ENCODE measurements at places on chromosomes 12 and 14. TPM values are rescaled to one million over a fixed set of nuclear protein-coding genes. Genes with fewer than 3 reads are reported as not detected.

- DNase-seq: no peak
Observed at GRCh38 chr12:19239616-19240234, 110.2 kb downstream of the PLEKHA5 start.

BRMS1L gene
- 3.6 TPM for total RNA-seq

DNA sequence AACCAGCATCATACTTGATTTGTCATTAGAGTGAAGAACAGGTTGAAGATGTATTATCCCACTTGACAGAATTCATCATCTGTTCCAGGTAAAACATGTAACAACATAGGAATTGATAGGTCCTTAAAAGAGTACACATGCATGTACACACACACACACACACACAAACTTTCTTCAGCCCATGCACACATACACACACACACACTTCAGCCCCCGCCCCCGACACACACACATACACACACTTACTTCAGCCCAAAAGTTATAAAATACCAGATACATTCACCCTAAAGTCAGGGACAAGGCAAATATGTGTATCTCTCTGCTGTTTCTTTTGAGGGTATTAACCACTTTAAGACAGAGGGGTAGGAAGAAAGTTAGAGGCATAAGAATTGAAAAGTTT, 15.4 kb downstream of the CAND1 start:
- DNase-seq: no peak

AICDA gene
- total RNA-seq: not detected

DNA sequence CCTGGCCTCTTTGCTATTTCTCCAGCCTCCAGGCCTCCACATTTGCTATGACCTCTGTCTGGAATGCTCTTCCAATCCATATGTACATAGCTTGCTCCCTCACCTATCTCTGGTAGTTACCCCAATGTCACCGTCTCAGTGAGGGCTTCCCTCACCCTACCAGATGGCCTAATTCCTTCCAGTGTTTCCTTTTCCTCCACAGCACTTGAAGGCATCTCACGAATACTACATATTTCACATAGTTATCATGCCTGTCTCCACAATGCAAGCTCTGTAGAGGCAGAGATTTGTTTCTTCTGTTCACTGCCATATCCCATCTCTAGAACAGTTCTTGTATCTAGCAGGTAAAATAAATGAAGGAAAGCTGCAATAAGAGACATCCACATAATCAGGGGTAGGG, 21.3 kb upstream of the HSP90B1 start:
- DNase-seq: peak; percentile 43

- DNase-seq: no peak
Observed at GRCh38 chr12:15782667-15783066, 6.5 kb downstream of the EPS8 start.

GRCh38 chr12:49108958-49109404, 1.7 kb downstream of the LMBR1L start:
- peak; percentile 42 for DNase-seq

- no peak for DNase-seq
Observed at GRCh38 chr14:75835737-75836136, 146.1 kb downstream of the TGFB3 start.

- DNase-seq: peak; percentile 79
Observed at GRCh38 chr14:100295376-100296105, 10.7 kb downstream of the SLC25A29 start.

DNA sequence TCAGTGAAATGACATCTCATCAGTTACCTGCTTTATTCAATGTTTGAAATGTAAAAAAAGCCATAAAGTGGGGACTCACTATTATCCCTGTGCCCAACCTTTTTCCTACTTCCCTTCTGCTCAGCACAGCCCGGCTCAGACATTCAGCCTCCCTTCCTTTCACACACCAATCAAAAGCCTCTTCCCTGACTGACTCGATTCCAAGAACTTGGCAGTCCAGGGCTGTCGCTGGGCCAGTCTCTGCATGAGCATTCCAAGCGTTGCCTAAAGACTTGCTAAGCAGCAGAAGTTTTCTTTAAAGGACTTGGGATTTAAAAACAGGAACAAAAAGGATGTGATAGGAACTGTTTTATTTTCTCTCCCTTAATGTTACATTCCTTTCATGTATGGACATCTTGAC, 22.7 kb downstream of the ITPR2 start:
- peak; percentile 91 for DNase-seq

DNA sequence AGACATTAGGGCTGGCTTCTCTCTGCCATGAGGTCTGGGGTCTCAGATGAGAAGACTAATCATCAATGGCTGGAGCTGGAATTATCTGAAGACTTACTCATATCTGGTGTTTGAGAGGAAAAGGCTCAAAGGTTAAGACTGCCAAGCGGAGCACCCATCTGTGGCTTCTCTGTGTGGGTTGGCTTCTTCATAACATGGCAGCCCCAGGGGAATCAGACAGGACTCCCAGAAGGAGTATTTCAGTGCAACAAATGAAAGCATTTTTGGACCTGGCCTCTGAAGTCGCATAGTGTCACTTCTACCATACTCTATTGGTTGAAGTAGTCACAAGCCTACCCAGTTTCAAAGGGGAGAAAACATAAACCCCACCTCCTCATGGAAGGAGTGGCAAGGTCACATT, 171.8 kb upstream of the KRR1 start:
- no peak for DNase-seq

- no peak for DNase-seq
Observed at GRCh38 chr14:52360831-52361230, 46.7 kb downstream of the PTGER2 start.

LARP4 gene
- 37.6 TPM for total RNA-seq

RPAP3 gene
- total RNA-seq: 15.6 TPM

- no peak for DNase-seq
Observed at GRCh38 chr14:31787377-31787776, 226.2 kb downstream of the NUBPL start.

DNA sequence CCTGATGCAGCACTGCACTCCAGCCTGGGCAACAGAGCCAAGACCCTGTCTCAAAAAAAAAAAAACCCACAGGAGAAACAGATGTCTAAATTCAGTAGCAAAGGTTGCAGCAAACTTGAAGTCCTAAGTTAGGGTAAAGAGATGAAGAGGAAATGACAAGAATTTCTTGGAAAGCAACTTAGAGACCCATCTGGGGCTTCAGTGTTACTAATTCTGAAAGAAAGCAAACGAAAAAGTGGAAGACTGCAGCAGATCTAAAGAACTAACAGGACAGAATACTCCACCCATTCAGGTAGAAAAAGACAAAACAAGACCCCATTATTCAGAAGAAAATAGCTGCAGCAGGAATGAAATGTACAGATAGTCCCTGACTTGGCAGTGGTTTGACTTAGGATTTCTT, 31.9 kb downstream of the RESF1 start:
- peak; percentile 10 for DNase-seq

ZC2HC1C gene
- total RNA-seq: 1.1 TPM

FAM186B gene
- total RNA-seq: 0.72 TPM

- DNase-seq: no peak
Observed at GRCh38 chr12:11584221-11584855, 65.1 kb upstream of the ETV6 start.

NOXRED1 gene
- 0.36 TPM for total RNA-seq

GRCh38 chr14:51879170-51879569, 18.8 kb downstream of the GNG2 start:
- DNase-seq: no peak

GRCh38 chr12:95951515-95951914, 8.4 kb downstream of the AMDHD1 start:
- DNase-seq: no peak

DNA sequence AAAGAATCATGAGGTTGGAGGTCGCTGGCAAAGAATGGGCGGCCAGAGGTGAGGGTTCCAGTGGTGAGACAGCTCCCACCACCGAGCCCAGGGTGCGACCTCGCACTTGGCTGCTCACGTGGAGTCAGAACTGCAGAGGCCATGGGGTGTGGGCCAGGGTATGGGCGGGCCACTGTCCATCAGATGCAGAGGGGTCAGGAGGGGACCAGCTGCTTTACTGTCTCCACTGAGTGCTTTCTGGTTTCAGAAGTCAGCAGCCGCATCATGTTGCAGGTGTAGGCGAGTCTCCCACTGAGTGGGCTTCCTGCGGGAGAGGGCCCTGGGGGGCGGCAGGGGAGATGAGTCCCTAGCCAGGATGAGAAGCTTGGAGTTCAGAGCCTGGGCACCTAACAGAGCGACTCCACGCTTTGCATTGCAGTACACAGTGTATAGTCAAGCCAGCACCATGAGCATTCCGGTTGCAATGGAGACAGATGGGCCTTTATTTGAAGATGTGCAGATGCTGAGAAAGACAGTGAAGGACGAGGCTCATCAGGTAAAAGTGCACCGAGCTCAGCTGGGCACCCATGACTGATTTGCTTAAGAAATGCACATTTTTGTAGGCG, 46.9 kb upstream of the DYNC1H1 start:
- peak; percentile 87 for DNase-seq

GRCh38 chr12:69066492-69067373, 133.8 kb upstream of the CPM start:
- no peak for DNase-seq

GRCh38 chr12:63206494-63206893, 55.5 kb upstream of the AVPR1A start:
- no peak for DNase-seq

OS9 gene
- 211 TPM for total RNA-seq

DNA sequence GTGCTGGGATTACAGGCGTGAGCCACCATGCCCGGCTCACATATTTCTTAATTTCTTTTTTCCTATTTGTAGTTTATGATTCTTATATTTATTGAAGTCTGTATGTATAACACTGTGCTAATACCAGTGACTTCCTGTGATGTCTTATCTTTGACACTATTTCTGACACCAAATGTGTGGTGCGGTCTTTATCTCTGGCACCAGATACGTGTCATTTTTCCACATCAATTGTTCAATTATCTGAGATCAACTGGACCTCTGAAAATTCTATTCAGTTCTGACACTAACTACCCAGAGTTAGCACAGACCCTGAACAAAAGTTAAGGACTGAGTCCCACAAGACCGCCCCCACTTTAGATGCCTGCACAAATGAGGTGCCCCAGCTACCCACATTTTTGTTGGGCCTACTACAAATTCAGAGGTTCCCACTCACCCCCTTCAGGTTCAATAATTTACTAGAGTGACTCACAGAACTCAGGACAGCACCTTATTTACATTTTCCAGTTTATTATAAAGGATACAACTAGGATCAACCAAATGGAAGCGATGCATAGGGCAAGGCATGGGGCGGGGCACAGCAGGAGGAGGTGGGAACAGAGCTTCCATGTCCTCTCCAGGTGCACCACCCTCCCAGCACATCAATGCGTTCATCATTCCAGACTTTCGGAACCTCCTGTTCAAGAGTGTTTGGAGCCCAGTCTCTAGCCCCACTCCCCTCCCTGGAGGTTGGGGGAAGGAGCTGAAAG, 11.6 kb upstream of the SRSF9 start:
- DNase-seq: no peak

DNA sequence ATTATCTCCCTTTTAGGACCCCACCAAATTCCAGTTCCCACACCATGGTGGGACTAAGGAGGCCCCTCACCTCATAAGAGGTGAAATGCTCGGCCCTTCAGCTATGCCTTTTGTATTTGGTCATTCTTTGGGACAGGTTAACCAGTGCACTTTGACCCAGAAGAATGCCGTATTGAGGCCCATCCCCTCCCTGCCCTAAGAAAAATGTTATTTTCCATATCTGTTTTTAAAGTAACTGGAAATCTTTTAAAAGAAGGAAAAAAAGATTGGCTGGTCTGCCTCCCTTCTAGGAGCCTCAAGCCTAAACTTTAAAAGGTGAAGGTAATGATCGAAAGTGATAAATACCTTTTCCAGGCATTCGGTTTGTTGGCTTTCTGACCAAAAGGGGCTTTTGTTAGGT, 5.7 kb upstream of the HOXC13 start:
- no peak for DNase-seq

DNA sequence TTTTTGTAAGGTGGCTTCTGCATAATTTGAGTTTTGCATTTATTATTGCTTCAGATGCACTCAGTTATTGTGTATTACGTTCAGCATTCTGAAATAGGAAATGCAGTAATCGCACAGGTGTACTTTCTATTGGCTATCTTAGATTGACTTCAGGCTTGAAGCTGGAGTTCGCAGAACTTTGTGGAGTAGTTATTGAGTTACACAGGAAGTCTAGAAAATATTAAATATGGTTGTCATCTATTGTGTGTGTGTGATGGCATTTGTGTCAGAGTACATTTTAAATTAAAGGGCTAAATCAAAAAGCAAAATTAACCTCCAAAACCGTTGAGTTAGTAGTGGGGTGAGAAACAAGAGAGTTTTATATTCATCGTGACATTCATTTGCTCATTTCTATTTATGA, 2.7 kb downstream of the ARID2 start:
- DNase-seq: no peak

KRT81 gene
- total RNA-seq: 0.29 TPM

- DNase-seq: no peak
Observed at GRCh38 chr12:49552425-49552824, 13.6 kb downstream of the KCNH3 start.

DNA sequence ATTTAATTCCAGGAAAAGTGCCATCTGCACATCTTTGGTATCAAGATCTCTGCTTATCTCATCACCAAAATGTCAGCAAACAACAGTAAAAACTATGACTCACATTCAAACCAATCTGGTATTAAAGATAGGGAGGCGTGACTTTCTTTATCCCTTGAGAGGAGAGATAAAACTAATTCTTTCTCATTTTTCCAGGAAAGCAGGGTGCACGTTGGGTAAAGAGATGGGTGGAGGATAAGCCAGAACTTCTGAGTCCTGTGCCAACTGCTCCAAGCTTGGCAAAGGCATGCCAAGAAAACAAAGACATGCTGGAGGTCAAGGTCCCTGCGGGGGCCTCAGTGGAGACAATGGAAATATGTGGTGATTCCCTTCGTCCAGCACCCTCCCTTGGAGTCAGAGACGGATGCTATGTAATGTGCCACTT, 225.8 kb upstream of the PLXNC1 start:
- DNase-seq: no peak

DNA sequence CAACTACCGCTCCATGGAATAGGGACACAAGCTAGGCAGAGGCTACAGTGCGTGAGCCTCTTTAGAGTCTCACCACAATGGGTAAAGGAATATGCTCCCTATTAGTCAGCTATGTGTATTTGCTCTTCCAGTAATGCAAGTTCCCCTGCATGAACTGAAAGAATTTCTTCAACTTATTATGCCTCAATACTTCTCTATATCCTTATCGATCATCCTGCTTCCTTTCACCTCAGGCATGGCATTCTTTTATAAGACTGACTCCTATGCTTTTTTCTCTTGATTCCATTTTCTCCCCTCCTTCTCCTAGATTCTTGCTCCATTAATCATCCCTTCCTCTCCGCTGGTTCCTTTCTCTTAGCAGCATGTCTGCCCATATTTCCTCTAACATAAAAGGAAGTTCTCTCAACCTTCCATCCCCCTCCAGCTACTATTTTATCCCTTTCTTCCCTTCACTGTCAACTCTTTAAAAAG, 94.5 kb upstream of the CPM start:
- DNase-seq: no peak

KRT71 gene
- not detected for total RNA-seq

COCH gene
- total RNA-seq: 0.29 TPM

DNA sequence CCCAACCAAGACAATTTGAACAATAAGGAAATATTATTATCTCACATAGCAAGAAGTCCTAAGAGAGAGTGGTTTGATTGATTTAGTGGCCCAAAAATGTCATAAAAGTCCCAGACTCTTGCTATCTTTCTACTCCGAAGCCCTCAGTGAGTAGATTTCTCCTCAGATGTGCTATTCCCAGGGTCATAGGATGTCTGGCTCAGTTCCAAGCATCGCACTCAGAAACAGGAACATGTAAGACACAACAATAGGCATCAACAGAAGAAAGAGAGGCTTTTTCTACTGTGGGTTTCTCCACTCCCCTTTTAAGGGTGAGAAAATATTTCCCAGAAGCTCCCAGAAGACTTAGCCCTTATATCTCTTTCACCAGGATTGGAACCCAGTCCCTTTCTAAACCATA, 188.1 kb upstream of the CDKN3 start:
- no peak for DNase-seq

SSTR1 gene
- total RNA-seq: under 0.01 TPM
